ENCODE measurements at places on chromosomes 7 and 10.

DNA sequence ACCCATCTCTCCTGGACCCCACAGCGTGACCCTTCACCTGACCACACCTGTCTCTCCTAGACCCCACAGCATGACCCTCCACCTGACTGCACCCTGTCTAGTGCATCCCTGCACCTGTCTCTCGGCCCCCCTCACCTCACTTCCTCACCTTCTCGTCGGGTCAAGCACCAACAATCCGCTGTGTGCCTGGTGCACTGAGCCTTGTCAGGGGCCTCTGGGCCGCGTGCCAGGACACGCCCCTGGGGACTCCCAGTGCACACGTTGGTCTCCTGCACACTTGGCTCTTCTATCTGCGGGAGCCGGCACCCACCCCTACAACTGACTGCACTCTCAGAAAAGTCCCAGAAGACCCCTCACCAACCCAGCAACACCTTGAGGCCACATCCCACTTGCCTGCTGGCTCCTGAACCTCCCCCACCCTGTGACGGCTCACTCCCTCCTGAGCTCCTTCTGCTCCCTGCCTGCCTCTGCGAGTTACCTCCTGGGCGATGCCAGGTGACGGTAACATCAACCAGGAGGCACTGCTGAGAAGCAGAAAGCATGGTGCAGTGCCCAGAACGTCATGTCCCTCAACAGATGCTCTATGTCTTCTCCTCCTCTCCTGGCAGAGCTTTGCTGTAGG lies 147.6 kb downstream of the DIP2C start:
- no peak for DNase-seq

DNA sequence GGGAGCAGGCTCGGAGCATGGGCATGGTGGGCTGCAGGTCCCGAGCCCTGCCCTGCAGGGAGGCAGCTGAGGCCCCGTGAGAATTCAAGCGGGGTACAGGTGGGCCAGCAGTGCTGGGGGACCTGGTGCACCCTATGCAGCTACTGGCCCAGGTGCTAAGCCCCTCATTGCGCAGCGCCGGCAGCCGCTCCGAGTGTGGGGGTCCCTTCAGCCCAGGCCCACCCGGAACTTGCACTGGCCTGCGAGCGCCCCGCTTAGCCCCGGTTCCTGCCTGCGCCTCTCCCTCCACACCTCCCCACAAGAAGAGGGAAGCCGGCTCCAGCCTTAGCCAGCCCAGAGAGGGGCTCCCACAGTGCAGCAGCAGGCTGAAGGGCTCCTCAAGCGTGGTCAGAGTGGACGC lies 250.7 kb downstream of the CRPPA start:
- no peak for DNase-seq

- DNase-seq = no peak
Observed at GRCh38 chr10:128461991-128462390, 335.8 kb upstream of the MKI67 start.

GRCh38 chr10:109924967-109925620 lies 1.8 kb upstream of the XPNPEP1 start:
- DNase-seq = no peak

DNA sequence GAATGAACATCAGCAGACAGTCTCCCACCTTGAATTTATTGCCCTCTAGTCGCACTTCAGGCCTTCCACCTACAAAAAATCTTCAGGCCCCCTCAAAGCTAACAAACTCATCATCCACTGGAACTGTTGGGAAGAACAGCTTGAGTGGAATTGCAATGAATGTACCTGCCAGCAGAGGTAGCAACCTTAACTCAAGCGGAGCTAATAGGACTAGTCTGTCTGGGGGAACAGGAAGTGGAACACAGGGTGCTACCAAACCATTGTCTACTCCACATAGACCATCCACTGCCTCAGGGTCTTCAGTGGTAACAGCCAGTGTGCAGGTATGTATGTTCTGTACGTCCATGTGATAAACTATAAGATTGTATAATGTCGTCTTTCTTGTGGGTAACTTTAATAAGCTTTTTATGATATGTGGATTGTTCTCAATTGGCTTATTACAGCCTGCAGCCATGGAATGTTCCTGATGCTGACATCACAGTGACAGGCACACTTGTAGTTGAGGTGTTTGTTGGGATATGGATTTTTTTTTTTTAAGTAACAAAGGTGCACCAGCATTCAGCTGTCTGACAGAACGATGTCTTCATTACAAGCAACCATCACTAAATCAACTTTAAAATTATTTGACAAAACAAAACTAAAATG lies 53.3 kb downstream of the UBN2 start:
- no peak for DNase-seq

DNA sequence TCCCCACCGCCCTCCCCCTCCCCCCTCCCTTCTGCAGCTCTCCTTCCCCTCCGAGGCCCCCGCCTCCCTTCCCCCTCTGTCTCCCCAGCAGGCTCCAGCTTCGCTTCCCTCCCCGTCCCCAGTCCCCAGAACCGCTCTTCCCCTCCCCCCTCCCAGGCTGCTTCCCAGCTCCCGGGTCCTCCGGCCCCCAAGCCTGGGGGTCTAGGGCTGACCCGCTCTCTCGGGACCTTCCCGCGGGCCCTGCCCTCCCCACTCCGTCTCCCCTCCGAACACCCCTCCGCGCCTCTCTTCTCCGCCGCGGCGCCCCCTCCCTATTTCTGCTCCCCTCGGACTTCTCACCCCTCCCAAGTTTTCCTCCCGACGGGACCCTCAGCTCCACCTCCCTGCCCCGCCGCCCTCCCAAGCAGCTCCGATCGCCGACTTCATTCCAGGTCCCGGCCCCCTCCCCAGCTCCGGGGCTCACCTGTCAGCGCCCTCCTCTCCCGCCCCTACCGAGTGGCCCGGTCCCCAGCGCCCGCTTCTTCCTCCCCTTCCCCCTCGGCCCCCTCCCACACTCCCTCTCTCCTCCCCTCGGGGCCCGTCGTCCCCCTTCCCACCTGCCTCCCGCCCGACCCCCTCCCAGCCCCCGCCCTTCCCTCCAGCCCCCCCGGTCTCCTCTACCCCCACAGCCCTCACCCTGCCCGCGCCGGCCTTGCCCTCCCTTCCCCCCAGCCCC lies 990 bp downstream of the ZNF467 start:
- DNase-seq = no peak

All from T-helper 2 cell (primary cell).